ENCODE measurements at places on chromosomes 2 and 18.

GRCh38 chr2:178016612-178017011, 56.0 kb downstream of the PDE11A start:
- no peak for DNase-seq

DNA sequence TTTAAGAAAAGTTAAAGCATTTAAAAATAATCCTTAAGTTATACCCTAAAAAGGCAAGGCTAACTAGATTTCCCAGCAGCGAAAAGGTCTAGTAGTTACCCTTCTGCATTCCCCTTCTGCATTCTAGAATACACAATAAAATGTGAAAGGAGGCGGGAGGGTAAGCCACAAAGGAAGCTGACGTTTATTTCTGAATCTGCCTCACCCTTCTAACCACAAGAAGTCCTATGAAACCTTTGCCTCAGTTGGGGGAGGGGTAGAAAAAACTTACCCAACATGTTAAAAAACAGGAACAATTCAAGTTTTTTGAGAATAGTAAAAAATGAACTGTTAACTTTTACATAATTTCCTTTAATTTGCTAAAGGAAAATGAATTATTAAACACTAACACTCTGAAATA, 11.3 kb downstream of the STK17B start:
- DNase-seq, result no peak

- no peak for DNase-seq
Observed at GRCh38 chr2:20513946-20514345, 67.1 kb downstream of the RHOB start.

DNA sequence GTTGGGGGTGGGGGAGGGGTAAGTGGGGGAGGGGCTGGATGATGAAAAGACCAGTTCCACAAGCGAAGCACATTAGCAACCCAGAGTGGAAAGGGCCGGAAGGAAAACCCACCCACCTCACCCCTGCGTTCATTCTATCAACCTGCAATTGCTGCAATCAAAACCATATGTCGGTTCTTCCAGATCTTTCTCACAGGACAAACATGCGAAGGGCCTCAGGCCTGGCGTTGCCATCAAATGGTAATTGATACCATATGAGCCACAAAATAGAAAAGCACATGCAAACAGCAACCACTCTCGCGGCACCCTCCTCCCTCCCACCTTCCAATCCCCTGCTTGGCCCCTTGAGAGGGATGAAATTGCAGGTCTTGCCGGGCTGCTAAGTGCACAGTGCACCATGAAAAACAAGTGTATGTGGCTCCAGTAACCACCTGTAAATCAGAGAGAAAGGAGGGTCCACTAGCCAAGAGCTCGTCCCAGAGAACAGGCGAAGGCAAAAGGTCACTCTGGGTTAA, 287.5 kb downstream of the TCF4 start:
- DNase-seq, result no peak

DNA sequence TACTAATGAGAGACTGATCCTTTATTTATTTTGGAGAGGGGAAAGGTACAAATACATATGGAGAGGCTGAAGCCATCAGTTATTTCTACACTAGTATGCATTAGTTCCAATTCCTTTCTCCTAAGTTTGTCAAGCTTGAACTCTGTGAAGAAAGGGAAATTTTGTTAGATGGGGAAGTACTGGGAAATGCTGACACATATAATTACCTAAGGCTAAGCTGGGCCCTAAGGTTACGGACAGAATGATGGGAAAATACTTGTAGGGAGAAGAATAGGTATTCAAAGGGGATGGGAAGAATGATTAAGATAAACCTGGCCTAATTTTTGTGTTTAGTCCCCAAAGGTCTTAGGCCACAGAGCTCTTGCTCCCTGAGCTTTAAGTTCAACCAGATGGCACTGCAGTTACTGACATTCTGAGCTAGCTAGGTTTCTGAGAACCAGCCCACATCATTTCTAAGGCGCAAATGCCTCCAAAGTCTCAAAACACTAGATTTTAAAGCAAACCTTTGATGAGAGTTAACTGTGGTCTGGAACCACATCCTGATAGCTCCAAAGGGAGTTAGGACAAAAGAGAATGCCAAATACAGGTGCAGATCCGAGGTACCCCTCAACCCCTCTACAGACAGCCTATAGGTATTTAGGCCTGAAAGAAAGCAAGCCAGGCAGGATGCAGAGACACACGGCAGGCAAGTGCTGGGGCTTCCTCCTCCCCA, 2.7 kb downstream of the TMEM163 start:
- DNase-seq, result no peak

DNA sequence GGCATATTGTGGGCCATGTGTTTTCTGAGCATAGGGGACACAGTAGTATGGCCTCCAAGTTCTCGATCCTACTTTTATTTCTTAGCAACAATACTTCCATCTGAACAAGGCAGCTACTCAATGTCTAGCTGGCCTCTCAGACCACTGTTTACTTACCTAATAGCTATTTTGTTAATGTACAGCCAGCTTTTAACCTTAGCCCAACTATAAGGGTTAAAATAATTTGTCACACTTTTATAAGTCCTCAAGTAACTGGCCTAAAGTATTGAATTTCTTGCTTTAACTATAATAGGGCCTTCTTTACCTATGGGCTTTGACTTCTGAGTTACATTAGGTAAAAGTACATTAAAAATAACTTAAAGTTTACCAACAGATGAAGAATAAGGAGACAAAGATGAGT, 117.4 kb downstream of the GAREM1 start:
- DNase-seq, result no peak

DNA sequence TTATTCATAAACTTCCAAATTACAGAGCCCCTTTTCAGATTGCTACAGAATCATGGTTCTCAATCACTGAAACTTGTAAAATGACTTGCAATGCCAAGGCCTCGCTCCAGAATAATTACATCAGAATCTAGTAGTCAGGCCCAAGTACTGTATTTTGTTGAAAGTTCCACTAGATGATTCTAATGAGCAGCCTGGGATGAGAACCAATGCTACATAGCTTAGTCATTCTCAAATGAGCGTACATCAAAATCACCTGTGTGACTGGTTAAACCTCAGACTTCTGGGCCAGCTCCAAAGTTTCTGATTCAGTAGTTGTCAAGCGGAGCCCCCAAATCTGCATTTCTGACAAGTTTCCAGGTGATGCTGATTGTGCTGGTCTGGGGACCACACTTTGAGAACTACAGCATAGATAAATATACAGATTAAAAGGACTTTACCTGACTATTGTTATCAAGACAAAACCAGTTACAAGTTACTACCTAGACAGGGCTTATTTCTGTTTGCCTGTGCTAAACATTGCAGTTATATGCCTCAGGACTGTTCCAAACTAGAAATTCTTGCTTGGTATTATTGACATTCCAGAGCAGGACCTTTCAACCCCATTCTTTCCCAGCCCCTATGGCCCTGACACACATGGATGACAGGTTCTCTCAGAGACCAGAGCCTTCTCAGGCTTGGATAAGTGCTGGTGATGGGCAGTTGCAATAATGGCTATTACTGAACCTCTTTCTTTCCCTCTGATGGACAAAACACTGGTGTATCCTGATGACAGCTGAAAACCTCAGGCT, 83.1 kb downstream of the UPP2 start:
- no peak for DNase-seq

- no peak for DNase-seq
Observed at GRCh38 chr2:147789720-147790119, 55.1 kb upstream of the ACVR2A start.

- DNase-seq, result no peak
Observed at GRCh38 chr2:241977557-241978300, 108.2 kb downstream of the RTP5 start.

- DNase-seq, result peak; percentile 59
Observed at GRCh38 chr2:151827564-151828142, 568 bp downstream of the ARL5A start.

- no peak for DNase-seq
Observed at GRCh38 chr2:118729760-118730159, 117.7 kb downstream of the EN1 start.

Measured in C1 segment of cervical spinal cord (tissue), 14 donors.